ENCODE measurements at places on chromosomes 1 and 21.

DNA sequence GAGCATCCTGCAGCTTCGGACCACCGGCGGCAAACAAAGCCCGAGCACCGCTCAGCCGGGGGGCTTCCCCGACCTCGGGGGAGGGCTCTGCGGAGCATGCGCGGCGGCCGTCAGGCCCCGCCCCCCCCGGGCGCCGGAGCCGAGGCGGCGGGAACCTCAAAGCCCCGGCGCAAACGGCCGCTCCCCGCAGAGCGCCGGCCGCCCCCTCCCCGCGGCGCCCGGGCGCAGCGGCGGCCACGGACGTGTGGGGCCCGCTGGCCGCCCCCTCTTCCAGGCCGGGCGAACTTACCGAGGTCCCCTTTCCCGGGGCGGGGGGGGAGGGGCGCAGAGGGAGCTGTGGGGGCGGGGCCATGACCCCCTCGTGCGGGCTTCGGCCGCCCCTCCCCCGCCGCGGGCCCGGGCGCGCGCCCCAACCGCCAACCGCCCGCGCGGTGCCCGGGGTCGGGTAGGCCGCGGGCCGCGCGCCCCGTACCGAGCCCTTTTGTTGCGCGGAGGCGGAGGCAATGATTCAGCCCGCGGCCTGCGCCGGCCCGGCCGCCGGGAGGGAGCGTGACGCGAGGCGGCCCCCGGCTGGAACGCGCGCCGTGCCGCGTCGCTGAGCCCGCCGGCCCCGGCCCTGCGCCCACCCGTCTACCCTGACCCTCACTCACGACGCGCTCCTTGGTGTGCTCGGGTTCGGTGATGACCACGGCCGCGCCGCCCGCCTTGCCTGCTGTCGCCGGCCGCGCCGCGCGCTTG is 1.7 kb downstream of the RCC2 start:
- DNase-seq = no peak

- DNase-seq = no peak
These were observed 129.7 kb upstream of the NFIA start for GRCh38 chr1:60952612-60953111.

GRCh38 chr1:247411621-247412327 is 4.2 kb upstream of the NLRP3 start:
- DNase-seq = no peak

DNA sequence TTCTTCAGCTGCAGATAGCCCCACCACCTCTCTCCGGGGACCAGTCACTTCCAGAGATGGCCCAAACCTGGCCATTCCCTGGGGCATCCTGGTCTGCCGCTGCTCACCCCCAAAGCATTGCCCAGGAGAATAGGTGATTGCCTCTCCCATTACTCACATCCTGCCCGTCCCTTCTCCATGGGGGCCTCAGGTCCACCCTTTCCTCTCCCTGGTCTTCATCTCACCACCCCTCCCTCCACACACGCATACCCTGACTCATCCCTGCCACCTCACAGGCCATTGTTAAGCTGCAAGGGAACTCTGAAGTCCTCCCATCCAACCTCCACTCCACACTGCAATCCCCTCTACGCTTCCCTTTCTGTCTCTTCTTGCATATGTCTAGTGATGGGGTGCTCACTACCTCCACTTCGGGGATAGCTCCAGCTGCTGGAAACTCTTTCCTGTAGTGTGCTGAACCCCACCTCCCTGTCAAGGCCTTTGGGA is at the start of gene PLEKHG5:
TSS of gene PLEKHG5 (minus strand) at position 188 of the 483 bp plus-strand sequence. CDS start 14,096 bp downstream, outside the sequence.
- DNase-seq = no peak

DNA sequence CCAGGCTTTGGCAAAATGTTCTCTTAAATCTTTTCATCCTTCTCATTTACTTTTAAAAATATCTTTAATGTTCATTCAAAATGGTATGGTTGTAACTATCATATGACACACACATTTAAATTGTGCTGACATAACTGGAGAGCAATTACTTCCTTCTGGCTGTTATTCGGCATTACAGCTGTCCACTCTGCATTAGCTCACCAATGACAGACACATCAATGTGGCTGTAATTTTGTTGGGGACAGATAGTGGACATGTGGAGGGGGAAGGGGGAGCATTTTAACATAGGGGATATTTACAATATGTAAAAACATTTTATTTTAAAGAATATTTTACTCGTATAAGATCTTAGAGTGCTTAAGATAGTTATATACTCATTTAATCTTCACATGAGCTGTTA is 319.8 kb downstream of the HMCN1 start:
- no peak for DNase-seq

Measured in cortex of kidney (tissue), 1 donor.